Activated CD4-positive, alpha-beta T cell treated with anti-CD3 and anti-CD28 coated beads, Interleukin-2, amount 50 U/mL, for 1 hour (primary cell): ENCODE measurements at places on chromosomes 4 and X.

- DNase-seq, result no peak
Observed at GRCh38 chr4:95839891-95840290, at the start of gene PDHA2. Gene PDHA2, plus strand, starts transcription at chr4:95840093. Its CDS starts 58 bp downstream, at chr4:95840151.

- no peak for DNase-seq
Observed at GRCh38 chr4:183971929-183972490, 66.9 kb downstream of the STOX2 start.

GRCh38 chrX:38221391-38221929 is 789 bp upstream of the SRPX start:
- no peak for DNase-seq

- DNase-seq, result no peak
Observed at GRCh38 chrX:103517246-103517645, 2.0 kb downstream of the RAB40A start.

DNA sequence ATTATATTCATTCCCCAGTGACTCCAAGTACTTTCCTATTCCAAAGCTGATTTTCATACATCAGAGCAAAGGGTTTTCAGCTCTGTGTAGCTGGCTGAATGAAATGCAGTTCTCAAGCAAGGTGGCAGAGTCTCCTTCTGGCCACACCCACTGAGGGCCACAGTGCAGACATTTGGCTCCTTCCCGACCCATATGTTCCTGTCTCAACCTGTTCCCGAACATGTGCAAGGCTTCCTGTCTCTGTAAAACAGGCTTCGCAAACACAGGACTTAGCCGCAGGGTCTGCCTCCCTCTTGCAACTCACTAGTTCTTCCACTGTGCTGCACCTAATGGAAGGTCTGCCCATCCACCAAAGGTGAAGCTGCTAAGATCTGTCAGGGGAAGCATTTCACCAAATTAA is 249.2 kb downstream of the MID1IP1 start:
- no peak for DNase-seq

DNA sequence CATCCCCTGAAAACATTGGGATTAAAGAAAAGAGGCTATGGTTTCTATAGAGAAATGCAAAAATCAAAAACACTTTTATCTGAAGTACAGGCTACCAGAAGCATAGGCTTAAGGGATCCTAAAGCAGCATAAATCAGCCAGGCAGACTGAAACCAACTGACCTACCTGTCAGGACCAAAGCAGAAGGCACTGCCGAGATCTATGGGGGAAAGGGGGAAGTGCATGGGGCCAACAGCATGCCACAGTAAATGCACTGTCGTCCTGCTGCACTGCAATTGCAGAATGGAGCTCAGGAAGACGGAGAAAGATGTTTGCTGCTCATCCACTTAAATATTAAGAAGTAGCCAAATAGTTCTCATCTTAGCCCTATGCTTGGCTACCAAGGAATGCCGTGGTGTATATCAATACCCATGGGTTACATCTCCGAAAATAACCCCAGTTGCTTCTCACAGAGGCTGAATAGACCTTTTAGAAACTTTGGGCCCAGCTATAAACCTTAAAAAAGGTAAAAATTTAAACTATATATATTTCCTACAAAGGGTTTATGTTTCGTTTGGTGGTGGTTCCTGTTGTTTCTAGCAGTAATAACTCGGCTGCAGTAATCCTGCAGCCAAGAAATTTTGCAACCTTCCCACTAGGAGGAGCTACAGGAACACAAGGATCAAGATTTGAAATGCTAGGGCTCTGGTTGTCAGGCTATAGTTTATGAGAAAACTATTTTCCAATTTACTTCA is 312.2 kb upstream of the DIAPH2 start:
- no peak for DNase-seq

DNA sequence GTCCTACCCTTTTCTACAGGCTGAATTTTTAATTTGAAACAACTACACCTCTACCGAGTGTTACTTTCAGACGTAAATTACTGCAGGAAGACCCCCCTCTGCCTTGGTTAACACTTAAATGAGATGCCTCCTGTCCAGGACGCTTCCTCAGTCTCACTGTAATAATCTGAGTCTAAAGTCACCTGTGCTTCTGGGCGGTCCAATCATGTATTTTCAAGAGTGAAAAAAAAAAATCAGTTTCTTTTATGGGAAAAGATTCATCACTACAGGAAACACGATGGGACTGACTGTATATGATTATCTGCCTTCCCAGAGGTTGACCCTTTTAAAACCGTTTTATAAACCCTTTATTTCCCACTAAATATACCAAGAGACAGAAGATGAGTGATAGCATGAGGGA is 776 bp downstream of the RBM47 start:
- no peak for DNase-seq
